ENCODE measurements at places on chromosomes 5 and 9.

GRCh38 chr5:100690036-100690560 lies 154.9 kb downstream of the FAM174A start:
- DNase-seq: no peak

DNA sequence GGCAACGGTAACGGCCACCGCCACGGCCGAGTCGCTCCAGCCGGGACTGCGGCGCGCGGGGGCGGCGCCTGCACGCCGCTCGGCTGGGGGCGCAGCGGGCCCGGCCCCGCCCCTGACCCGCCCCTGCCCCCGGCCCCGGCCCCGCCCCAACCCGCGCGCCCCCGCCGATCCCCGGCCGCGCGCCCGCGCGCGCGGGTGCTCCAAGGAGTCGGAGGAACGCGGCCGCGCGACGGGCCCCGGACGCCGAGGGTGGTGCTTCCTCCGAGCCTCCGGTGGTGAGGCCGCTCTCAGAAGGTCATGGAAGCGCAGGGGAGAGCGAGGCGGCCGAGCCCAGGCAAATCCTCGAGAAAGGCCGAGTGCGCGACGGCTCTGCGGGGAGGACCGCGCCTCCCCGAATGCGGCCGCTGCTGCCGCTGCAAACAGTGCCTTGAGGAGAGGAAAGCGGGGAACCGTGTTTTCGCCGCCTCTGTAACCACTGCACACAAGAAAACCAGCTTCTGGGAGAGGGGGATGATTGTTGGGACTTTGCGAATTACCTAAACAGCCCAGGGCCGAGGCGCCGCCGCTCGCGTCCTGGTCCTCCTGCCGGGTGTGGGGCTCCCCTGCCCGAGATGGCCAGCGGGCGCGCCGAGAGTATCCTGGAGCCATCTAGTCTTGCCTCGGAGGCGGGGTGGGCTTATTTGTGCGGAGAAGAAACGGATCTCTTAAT lies at the start of gene LIFR:
LIFR (minus strand) TSS at position 48 of the 709 bp plus-strand sequence. CDS start 25,999 bp downstream, outside the sequence.
- peak; percentile 94 for DNase-seq

DNA sequence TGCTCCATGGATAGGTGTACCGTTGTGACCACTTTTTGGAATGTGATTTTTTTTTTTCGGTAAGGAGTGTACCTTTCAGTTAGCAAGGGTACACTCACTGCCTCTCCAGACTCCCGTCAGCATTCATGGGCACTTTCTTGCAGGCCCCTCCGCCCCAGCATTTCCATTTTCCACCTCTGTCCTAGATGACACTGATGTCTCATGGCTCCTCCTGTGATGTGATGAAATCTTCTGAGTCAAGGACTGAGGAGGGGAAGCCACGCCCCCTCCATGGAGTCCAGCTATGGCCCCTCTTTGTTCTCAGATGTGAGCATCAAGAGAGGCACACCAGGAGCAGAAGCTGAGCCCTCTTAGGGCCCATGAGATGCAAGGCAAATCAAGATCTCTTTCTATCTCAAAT lies 61.8 kb downstream of the CTSL start:
- DNase-seq: no peak

- DNase-seq: no peak
These were observed 33.2 kb upstream of the ENHO start for GRCh38 chr9:34555936-34556525.

DNA sequence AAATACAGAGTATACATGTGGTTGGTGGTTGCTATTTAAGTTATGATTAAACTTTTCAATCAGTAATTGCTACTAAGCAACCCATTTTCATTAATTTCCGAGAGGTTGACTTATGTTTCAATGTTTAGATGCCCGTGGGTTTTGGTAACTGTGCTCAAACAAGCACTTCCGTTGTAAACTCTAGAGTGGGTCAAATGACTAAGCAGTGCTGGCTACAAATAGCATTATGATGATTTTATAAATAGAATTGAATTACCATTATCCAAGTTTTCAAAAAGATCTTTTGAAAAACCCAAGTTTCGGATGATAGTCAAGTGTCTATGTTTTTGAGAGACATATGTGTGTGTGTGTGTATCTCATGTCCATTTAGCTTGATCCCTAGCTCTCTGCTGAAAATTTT lies 2369.4 kb upstream of the ACO1 start:
- DNase-seq: no peak

DNA sequence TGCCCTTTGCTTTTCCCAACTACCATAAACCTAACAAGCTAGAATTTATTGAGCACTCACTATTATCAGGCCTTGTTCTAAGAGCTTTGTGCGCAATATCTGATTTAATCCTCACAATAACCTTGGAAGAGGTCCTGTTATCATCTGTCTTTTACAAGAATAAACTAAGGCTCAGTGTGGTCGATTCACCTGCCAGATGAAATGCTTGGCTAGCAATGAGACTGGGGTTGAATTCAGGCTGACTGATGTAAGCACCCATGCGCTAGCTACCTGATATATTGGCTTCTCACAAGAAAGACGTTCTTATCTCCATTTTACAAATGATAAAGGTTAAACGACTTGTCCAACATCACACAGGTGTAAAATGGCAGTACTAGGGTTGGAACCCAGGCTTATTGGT lies 37.4 kb downstream of the FAT2 start:
- no peak for DNase-seq

GRCh38 chr5:72537166-72537565 lies 30.0 kb upstream of the ZNF366 start:
- DNase-seq: no peak

- DNase-seq: no peak
These were observed 129.9 kb upstream of the RPS23 start for GRCh38 chr5:82408033-82408432.

GRCh38 chr5:150511578-150512367 lies 3.8 kb downstream of the NDST1 start:
- no peak for DNase-seq

GRCh38 chr5:151699071-151699901 lies 12.6 kb upstream of the SPARC start:
- no peak for DNase-seq

DNA sequence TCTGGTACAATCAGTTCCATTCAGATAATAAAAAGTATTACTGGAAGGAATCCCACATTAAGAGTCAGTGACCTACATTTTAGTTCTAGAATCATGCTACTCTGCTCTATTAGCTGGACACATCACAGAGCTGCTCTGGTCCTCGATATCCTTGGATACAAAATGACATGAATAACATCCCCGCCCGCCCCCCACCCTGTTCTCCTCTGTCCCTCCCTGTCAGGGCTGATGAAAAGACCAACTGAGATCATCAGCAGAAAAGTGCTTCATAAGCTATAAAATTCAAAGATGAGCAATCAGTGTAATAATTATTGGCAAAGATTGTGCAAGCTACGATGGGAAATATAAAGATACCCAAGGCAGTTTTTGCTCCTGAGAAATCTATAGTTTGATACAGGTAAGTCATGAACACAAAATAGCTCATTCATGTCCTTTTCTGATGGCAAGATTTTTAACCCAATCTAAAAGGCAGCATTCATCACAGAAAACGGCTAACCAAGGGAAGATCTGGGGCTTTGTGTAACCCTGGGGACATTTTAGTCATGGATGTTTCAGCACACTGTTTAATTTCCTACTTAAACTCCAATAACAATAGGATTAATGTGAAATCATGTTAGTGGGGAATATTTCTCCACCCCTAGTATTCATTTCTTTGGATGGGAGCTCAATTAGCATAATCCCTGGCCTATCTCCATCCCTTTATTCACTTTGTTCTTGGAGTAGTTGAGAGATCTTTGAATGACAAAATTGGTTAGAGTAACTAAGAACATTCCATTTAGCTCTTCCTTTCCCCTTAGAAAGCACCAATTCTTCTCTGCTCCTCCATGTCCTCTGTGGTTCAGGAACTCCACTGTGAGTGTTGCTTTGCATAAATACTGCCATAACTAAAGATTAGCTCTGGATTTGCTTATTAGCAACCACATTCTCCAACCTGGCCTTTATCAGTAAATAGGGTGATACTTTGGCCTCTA lies 459.4 kb upstream of the GRIA1 start:
- no peak for DNase-seq
